ENCODE measurements at places on chromosomes 12 and 14.

DNA sequence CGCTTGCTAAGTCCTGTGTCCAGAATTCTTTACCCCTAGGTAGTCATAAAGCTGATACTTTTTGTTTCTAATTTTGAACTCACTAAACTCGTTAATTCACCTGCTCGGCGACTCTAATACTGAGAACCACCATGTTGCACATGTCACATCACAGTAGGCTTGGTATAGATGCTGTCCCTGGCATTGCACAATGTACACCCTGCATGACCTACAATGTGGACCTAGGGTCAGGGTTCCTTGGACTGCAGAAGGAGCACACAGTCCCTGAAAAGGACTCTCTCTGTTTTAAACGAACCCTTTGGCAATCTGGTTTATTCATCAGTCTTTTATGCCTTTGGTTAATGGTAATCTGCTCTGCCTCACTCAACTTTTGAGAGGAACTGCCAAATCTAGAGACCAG, 272.4 kb downstream of the FOXN3 start:
- DNase-seq, result no peak

DNA sequence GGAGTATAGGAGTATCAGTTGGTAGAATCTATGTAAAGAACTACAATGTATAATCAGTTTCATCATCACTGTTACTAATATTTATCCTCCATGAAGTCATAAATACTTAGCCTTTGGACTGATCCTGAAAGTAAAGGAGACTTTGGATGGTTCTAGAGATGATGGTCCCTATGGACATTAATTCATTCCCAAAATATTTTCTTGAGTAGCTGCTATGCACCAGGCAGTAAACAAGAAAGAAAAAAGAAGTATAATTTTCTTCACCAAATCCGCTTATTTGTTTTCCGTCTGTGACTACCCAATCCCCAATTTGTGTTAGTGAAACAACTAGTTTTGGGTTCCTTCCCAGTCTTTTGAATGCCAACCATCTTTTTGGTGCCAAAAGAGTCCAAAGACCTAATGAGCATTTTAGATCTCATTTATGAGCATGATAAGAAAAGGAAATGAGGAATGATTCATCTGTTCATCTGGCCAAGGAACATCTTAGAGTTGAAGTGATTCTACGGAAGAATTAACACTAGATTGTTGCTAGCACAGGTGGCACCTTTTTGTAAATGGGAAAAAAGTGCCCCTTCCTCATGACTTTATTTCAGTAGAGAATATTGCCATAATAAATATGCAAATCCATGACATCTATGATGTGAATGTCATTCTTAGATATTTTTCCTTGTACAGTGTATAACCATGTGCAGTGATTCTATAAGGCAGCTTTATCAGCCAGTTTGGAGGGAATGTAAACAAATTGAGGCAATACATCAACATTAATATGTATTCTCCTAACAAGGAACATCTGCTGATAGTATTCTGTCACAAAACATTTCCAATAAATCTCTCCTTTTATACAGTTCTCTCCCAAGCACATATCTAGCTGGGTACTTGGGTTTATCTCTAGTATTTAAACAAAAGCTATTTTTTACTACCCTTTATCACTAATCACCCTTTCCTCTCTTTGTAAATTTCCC, 85.1 kb upstream of the CCDC91 start:
- DNase-seq, result no peak

- DNase-seq, result no peak
Measured at GRCh38 chr14:94367347-94368242, 20.8 kb downstream of the SERPINA1 start.

- no peak for DNase-seq
Measured at GRCh38 chr12:126112849-126113248, 1047.6 kb downstream of the AACS start.

GRCh38 chr12:28878629-28879028, 270.4 kb upstream of the FAR2 start:
- no peak for DNase-seq

DNA sequence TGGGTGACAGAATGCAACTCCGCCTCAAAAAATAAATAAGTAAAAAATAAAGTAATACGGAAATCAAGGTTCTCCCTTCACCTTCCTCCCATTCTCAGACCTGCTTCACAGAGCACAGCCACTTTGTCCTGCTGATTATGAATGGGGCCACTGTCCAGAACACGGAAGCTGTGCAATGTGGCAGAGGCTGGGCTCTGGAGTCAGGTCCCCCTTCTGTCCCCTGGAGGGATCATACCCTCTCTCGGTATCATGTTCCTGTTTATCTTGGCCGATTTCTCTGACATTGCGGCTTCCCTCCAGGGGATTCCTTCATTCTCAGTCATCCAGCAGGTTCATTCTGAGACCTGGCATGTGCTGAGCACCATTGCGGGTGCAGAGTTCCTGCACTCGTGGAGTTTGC, 11.3 kb downstream of the PPP2R5C start:
- no peak for DNase-seq

DNA sequence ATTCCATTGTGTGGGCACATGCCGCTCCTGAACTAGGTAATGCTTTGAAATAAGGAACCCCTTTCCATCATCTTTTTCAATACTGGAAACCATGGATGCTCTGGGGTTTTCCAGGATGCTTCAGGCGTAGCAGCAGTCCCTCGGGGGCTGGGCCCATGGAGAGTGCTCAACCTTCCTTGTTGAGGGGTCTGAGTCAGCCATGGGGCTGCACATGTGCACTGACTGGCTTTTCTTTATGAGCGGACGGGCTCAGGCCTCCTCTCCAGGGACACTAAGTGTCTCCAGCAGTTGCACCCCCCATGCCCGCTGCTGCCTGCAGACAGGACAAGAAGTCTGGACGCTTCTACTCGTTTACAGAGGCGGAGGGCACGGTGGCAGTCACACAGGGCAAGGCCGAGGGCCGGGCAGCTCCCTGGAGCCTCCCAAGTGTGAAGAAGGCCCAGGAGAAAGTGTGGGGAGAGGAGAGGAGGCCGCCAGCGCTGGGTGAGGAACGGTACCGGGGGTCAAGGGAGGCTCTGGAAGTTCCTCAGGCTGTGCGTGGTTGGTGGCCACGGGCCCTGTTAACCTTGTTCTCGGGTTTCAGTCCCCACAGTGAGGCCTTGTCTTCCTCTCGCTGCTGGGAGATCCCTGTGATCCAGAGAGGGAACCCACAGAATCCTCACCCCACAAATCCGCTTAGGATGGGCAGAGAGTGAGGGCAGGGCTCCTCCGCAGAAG, 51.2 kb downstream of the TEAD4 start:
- DNase-seq, result no peak

GRCh38 chr12:108720757-108721514, 10.4 kb downstream of the CORO1C start:
- no peak for DNase-seq

DNA sequence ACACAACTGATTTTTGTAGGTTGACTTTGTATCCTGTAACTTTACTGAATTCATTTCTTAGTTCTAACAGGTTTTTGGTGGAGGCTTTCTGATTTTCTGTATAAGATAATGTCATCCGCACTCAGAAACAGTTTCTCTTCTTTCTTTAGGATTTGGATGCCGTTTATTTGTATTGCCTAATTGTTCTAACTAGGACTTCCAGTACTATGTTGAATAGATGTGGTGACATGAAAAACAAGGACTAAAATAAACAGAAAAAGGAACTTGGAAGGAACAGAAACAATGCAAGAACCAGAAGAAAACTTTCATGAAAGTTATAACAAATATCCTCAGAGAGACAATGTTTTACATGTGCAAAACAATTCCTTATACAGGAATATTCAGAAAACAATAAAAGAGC, 100.3 kb downstream of the GTF2A1 start:
- no peak for DNase-seq

DNA sequence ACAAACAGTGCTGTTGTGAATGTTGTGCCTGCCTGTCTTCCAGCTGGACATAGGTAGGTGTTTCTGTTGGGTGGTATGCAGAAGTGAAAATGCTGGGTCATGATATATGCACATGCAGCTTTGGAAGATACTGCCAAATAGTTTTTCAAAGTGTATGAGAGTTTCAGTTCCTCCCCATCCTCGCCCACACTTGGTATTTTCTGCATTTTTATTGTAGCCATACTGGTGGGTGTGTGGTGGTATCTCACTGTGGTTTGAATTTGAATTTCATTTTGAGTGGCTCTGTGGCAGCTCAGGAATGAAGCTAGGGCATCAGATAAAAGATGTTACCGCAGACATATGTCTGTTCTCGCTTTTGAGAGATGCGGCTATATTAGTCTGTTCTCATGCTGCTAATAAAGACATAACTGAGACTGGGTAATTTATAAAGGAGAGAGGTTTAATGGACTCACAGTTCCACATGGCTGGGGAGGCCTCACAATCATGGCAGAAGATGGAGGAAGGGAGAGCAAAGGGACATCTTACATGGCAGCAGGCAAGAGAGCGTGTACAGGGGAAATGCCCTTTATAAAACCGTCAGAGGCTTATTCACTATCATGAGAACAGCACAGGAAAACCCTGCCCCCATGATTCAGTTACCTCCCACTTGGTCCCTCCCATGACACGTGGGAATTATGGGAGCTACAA, 183.1 kb downstream of the CAND1 start:
- DNase-seq, result no peak

DNA sequence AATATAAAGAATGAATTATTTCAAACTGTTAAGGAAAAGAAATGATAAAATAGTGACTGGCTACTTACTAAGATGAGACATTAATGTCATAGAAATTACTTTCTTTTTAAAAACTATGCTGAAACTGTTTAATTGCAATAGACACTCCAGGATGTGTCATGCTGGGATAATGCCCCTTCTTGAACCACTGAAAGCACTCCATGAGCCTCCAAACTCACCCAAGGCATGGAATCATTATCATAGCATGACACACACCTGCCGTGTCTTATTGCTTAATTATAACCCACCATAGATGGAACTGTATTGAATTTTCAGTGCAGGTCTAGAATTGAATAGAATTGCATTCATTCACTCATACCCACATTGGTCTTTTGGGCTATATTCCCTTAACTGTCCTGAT, 4.3 kb downstream of the MBIP start:
- no peak for DNase-seq

DNA sequence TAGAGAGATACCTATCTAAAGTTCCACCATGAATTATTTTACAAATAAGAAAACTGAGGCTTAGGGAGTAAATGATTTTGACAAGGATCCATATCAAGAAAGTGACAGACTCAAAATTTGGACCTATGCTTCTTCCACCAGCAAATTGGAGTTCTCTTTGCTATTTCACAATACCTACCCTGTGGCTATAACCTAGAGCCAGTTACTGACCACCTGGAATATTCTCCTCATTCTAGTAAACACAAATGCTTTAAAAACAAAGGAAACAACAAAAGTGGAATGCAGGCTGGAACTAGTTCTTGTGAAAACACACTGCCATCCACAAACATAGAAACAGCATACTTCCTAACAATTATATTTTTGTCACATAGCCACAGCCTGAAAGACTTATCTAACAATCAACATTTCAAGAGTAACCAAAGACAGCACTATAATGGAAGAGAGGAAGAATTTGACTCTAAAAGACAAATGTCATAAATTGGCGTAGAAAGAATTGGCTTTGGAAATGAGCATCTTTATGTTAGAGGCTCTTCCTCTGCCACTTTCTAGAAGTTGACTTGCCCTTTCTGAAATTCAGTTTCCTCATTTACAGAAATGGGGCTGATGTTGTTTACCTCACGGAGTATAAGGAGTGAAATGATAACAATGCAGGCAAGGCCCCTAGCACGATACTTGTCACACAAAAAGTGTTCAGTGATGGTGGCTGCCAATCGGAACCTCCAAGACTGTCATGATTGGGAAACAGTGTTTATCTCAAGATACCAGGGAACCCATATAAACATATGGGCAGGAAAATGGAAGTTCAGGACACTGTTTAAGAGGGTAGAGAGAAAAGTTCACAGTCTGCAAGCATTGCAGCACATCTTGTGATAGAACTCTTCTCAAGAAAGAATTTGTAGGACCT, 138.6 kb upstream of the LGR5 start:
- DNase-seq, result no peak
